ENCODE measurements at places on chromosomes 13 and 19.

DNA sequence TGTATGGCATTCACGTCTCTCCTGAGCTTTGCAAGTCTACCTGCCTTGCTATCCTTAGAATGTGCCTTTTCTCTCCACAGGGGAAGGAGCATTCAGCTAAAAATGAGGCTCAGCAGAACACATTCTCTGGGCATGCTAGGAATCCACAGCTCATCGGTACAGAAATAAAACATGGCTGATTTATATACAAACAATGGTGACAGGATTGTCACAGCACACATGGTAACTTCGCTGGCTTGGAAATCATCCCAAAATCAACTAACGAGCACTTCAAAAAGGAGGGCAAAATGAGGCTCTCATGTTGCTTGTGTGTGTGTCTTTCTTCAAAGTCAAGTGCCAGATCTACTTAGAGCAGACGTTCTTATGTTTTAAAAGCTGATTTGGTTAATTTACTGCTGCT lies 373.0 kb downstream of the FGF14 start:
- DNase-seq: no peak
- H3K4me1 ChIP-seq: no peaks in the 10 kb centered on the region
- H3K36me3 ChIP-seq: no peaks in the 10 kb centered on the region
- H3K27ac ChIP-seq: no peak overlapping the region
- H3K27me3 ChIP-seq: no peaks in the 10 kb centered on the region

DNA sequence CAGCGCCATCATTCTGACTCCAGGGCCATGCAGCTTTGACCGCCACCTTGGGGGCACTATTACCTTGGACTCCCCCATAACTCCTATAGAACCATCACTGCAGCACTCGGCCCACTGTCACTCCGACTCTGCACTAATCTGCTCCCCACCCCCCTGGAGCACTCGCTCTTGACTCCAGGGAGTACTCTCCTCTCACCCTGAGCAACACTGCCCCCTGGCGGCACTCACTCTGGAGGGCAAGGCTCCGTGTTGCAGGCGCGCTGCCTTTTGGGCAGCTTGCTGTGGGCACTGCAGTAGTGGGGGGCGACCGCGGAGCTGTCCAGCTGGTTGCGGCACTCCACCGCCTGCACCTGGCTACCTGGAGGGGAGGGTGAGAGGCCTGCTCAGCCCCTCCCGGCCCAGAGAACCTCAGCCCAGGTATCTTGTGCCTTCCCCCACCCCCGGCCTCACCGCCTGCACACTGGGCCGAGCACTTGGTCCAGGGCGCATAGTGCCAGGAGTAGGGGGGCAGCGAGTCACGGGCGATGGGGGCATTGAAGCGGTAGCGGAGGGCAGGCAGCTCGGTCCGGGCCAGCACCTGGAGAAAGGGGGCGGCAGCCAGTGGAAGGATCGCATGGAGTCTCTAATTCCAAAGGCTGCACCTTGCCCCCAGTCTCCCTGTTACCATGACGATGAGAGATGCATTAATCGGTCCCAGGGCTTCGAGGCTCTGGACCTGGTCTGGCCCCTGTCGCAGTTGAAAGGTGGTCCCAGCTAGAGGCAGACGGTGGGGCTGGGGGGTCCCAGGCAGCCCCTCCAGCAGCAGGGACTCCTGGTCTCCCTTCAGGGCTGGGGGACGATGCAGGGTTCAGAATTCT lies 8.9 kb upstream of the MYO1F start:
- H3K4me3 ChIP-seq: no peak overlapping the region
- DNase-seq: no peak
- no peaks in the 10 kb centered on the region for H3K4me1 ChIP-seq
- H3K27ac ChIP-seq: no peak overlapping the region
- H3K36me3 ChIP-seq: no peaks in the 10 kb centered on the region

GRCh38 chr19:24029941-24030636 lies 56.9 kb upstream of the ZNF254 start:
- no peaks in the 10 kb centered on the region for H3K36me3 ChIP-seq
- H3K4me1 ChIP-seq: no peaks in the 10 kb centered on the region
- H3K27ac ChIP-seq: no peak overlapping the region

DNA sequence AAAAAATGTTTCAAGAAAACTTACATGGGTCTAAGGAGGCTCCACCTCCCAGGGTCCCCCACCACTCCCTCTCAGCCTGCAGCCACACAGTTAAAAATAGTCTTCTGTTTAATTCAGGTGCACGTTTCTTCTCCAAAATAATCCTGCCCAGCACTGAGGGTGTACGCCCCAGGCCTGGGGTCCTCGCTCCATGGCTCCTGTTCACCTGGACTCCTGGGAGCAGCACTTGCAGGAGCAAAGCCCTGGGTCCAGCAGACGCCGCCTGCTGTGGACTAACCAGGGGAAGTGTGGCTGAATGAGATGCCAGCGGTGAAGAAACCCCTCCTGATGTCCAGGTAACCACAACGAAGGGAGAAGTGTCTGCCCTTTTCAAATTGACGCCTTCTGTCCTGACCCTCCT lies 41.3 kb upstream of the CD33 start:
- no peaks in the 10 kb centered on the region for H3K4me1 ChIP-seq
- no peak for DNase-seq
- H3K36me3 ChIP-seq: no peaks in the 10 kb centered on the region
- no peak overlapping the region for H3K4me3 ChIP-seq
- H3K27ac ChIP-seq: no peak overlapping the region

- no peak for DNase-seq
- H3K4me3 ChIP-seq: no peak overlapping the region
- H3K27me3 ChIP-seq: no peaks in the 10 kb centered on the region
- H3K36me3 ChIP-seq: no peaks in the 10 kb centered on the region
These were observed 323.3 kb downstream of the NALCN start for GRCh38 chr13:101092985-101093384.

DNA sequence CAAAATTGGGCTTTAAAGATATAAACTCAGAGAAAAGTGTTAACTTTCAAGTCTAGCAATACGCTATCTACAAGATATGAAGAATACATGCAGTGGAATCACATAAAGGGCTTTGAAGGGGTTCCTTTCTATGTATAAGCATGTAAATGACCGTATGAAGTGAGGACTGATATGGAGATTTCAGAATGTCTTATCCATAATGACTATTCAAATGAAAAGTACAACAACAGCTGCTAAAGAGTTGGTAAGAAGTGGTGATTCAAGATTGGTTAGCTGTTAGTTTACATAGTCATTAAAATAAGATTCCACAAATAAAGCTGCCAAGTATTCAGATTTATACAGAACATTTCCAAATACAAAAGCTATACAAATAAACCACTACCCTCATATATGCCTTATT lies 153.4 kb upstream of the STARD13 start:
- no peaks in the 10 kb centered on the region for H3K4me1 ChIP-seq
- DNase-seq: no peak
- H3K4me3 ChIP-seq: no peak overlapping the region
- H3K36me3 ChIP-seq: no peaks in the 10 kb centered on the region
- H3K27ac ChIP-seq: no peak overlapping the region

DNA sequence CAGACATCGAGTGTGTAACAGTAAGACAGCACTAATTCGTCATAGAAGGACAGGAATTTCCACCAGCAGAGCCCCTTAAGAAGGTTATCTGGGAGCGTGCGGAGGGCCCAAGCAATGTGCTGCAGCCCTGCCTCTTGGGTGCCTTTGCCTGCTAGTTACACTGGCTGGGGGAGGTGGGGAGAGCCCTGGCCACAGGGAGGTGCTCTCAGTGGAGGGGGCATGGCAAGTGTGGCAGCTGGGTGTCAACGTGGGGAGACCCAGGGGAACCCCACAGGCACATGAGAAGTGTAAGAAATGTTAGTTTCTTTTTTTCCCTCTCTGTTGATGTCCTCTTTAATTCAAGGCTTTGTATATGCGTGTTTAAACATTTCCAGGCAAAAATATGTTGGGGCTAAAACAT lies 50.9 kb upstream of the TMTC4 start:
- no peak for DNase-seq
- H3K36me3 ChIP-seq: no peaks in the 10 kb centered on the region
- H3K4me3 ChIP-seq: no peak overlapping the region
- H3K27me3 ChIP-seq: no peaks in the 10 kb centered on the region
- H3K27ac ChIP-seq: no peak overlapping the region

GRCh38 chr13:97215325-97215724 lies 6.8 kb upstream of the MBNL2 start:
- H3K4me1 ChIP-seq: no peaks in the 10 kb centered on the region
- no peak for DNase-seq
- H3K27ac ChIP-seq: no peak overlapping the region
- no peaks in the 10 kb centered on the region for H3K27me3 ChIP-seq
- H3K4me3 ChIP-seq: no peak overlapping the region

- H3K36me3 ChIP-seq: no peaks in the 10 kb centered on the region
- H3K27ac ChIP-seq: no peak overlapping the region
- no peaks in the 10 kb centered on the region for H3K4me1 ChIP-seq
- no peak for DNase-seq
These were observed 370.8 kb downstream of the ZNF536 start for GRCh38 chr19:30743011-30743410.

- H3K4me1 ChIP-seq: peaks cover 11% of the 10 kb centered on the region
- peak overlapping the region; percentile 89 for H3K27ac ChIP-seq
- peak overlapping the region; percentile 48 for H3K4me3 ChIP-seq
These were observed 639 bp downstream of the STARD13 start for GRCh38 chr13:33284916-33285315.

GRCh38 chr13:75802161-75802560 lies 166.0 kb downstream of the LMO7 start:
- peaks cover 11% of the 10 kb centered on the region for H3K4me1 ChIP-seq
- no peaks in the 10 kb centered on the region for H3K36me3 ChIP-seq
- H3K4me3 ChIP-seq: no peak overlapping the region
- DNase-seq: no peak
- H3K27ac ChIP-seq: no peak overlapping the region
- H3K27me3 ChIP-seq: no peaks in the 10 kb centered on the region

DNA sequence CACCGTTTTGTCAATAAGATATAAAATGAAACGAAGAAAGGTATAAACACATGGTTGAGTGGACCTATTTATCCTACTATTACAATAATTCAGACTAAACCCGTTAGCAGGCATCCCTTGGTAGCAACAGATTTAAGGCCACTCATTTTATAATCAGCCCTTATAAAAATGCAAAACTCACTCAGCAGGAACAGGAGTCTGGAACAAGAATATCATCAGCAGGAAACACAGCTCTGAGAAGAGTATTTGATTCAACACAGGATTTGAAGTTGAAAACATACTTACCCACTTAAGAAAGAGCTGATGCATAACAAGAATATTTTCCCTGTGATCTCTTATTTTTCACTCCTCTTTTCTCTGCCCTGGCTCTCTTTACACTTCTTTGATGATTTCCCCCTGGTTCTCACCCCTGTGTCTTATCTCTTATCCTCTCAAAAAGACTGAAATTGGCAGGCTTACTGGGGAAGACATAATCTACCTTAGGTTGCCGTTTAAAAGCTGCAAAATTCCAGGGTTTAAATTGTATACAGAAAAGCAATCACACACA lies 1722.7 kb downstream of the SLITRK5 start:
- no peak overlapping the region for H3K4me3 ChIP-seq
- H3K27me3 ChIP-seq: no peaks in the 10 kb centered on the region
- no peaks in the 10 kb centered on the region for H3K4me1 ChIP-seq
- H3K36me3 ChIP-seq: no peaks in the 10 kb centered on the region

GRCh38 chr13:84446972-84447639 lies 564.8 kb upstream of the SLITRK1 start:
- no peaks in the 10 kb centered on the region for H3K4me1 ChIP-seq
- no peaks in the 10 kb centered on the region for H3K36me3 ChIP-seq
- peak; percentile 9 for DNase-seq
- no peak overlapping the region for H3K27ac ChIP-seq

DNA sequence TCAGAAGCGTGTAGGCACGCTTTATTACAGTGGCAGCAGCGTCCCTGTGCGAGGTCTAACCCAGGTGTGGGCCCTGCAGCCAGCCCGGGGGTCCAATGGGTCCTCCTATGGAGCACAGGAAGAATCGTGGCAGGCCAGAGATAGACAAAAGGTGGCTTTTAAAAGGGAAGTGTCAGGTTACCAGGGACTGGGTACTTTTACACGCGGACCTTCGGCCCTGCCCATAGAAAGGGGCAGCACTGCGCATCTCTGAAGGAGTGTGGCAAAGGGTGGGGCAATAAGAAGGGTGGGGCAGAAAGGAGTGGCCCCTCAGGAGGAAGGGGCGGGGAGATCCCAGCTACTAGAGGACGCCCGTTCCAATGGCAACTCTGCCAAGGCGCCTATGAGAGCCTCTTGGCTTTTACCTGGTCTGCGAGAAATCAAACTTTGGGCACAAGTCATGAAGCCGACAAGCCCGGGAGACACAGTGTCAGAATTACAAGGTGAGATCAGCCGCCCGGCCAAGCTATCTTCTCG lies 1419.8 kb downstream of the UQCRFS1 start:
- H3K27me3 ChIP-seq: no peaks in the 10 kb centered on the region
- DNase-seq: no peak
- no peaks in the 10 kb centered on the region for H3K4me1 ChIP-seq
- H3K36me3 ChIP-seq: no peaks in the 10 kb centered on the region
- peak overlapping the region; percentile 74 for H3K4me3 ChIP-seq

- no peaks in the 10 kb centered on the region for H3K4me1 ChIP-seq
- H3K27me3 ChIP-seq: no peaks in the 10 kb centered on the region
- no peaks in the 10 kb centered on the region for H3K36me3 ChIP-seq
- no peak overlapping the region for H3K4me3 ChIP-seq
- H3K27ac ChIP-seq: no peak overlapping the region
These were observed 477.1 kb upstream of the SGCG start for GRCh38 chr13:22703601-22704209.

- H3K27me3 ChIP-seq: peaks cover 10% of the 10 kb centered on the region
- H3K4me1 ChIP-seq: no peaks in the 10 kb centered on the region
- H3K4me3 ChIP-seq: no peak overlapping the region
- DNase-seq: no peak
- H3K27ac ChIP-seq: no peak overlapping the region
- H3K36me3 ChIP-seq: no peaks in the 10 kb centered on the region
These were observed 37.5 kb upstream of the ADGRE1 start for GRCh38 chr19:6849876-6850275.

- no peaks in the 10 kb centered on the region for H3K27me3 ChIP-seq
- no peak for DNase-seq
- no peak overlapping the region for H3K4me3 ChIP-seq
- no peak overlapping the region for H3K27ac ChIP-seq
These were observed 427.0 kb downstream of the UQCRFS1 start for GRCh38 chr19:28785971-28786370.

DNA sequence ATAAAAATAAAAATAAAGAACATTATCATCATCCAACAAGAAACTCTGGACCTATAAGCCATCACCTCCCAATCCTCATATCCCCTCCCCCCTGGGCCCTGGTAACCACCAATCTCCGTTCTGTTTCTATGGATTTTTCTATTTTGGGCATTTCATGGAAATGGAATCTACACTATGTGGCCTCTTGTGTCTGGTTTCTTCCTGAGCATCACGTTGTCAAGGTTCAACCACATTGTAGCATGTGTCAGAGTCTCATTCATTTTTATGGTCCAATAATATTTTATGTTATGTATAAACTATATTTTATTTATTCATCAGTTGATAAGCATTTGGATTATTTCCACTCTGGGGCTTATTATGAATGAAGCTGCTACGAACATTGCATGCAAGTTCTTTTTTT lies 26.9 kb downstream of the SULT2B1 start:
- H3K4me1 ChIP-seq: no peaks in the 10 kb centered on the region
- H3K27ac ChIP-seq: no peak overlapping the region
